Neural progenitor cell (in vitro differentiated cells): ENCODE measurements at places on chromosomes 11 and 22. TPM values are rescaled to one million over a fixed set of nuclear protein-coding genes. Genes with fewer than 3 reads are reported as not detected.

NFAM1 gene
- 0.19 and 0.40 TPM in 2 replicates for total RNA-seq

FAM89B gene
- 11.7 and 27.8 TPM in 2 replicates for total RNA-seq

GRCh38 chr11:41713030-41713429 lies 253.6 kb upstream of the LRRC4C start:
- no peak for DNase-seq

GRCh38 chr11:46414466-46414796 lies 22.9 kb upstream of the CHRM4 start:
- DNase-seq, result no peak

DNA sequence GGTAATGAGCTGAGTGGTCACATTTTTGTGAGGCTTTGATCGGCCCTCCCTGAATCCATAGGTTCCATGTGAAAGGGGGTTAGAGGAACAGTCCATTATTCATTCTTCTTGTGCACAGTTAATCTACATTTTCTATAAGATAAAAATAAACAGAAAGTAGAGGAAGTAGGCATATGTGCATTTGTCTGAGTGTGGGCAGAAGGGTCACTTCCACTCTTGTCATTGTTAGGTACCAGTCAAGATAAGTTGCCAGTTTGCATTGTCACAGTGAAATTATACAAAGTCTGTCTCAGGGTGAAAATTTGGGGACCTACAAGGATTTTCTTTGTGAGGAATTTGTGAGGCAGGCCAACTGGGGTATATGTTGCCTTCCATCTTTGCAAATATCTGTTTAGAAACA lies 4.6 kb upstream of the APOL4 start:
- no peak for DNase-seq

LRRC55 gene
- total RNA-seq, result 1.4 and 2.2 TPM in 2 replicates

BBOX1 gene
- not detected in 2 replicates for total RNA-seq

GRCh38 chr11:1381793-1382425 lies 7.8 kb upstream of the BRSK2 start:
- DNase-seq, result no peak

DNA sequence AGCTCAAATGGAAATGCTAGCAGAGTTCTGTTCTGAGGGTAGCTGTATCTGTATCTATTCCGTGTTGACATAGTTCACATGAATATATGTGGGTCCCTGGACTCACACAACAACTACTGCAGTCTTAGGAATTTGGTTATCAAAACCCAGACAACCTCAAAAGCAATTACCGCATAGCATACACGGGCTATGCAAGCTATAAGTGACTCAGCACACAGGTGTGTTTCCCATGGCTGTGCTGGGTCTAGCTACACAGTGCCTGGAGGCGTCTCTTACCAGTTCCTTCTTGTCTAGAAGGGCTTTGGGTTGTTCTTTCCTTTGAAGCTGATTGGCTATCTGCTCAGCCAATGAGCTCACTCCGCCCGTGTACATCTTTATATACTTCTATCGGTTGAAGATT lies 98.2 kb upstream of the BID start:
- DNase-seq, result no peak

OR4C6 gene
- total RNA-seq, result not detected in 2 replicates

MYOD1 gene
- total RNA-seq, result not detected in 2 replicates

DNA sequence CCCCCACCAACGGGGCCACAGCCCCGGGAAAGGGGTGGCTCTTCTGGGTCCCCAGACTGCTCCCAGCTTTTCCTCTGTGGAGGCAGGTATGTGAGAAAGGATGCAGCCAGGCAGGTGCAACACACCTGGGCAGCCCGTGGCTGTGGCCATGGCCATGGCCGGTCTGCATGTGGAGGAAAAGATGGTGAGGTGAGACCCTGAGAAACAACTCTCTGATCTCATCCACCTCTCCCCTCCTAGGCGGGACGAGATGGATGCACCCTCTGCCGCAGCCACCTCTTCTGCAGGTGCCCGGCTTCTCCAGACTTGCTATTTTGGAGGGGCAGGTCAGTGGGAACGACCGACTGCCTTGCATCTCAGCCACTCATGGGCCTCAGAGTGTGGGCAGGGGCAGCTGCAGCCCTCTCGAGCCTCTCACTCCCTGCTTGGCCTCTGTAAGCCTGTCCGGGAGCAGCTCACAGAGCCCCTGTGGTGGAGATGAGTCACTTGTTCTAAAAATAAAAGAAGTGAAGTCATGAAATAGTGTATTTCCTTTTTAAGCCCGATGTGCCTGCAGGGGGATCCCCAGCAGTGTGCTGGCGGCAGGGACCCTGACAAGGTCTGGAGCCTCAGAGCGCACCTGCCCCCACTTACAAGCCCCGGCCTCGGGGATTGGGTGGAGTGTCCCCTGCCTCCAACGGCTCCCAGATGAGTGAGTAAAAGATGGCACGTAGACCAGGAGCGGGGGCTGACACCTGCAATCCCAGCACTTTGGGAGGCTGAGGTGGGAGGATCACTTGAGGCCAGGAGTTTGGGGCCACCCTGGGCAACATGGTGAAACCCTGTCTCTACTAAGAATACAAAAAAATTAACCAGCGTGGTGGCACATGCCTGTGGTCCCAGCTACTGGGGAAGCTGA lies 10.7 kb downstream of the SMIM38 start:
- DNase-seq, result peak; percentile 34

MMP8 gene
- total RNA-seq, result not detected in 2 replicates

DNA sequence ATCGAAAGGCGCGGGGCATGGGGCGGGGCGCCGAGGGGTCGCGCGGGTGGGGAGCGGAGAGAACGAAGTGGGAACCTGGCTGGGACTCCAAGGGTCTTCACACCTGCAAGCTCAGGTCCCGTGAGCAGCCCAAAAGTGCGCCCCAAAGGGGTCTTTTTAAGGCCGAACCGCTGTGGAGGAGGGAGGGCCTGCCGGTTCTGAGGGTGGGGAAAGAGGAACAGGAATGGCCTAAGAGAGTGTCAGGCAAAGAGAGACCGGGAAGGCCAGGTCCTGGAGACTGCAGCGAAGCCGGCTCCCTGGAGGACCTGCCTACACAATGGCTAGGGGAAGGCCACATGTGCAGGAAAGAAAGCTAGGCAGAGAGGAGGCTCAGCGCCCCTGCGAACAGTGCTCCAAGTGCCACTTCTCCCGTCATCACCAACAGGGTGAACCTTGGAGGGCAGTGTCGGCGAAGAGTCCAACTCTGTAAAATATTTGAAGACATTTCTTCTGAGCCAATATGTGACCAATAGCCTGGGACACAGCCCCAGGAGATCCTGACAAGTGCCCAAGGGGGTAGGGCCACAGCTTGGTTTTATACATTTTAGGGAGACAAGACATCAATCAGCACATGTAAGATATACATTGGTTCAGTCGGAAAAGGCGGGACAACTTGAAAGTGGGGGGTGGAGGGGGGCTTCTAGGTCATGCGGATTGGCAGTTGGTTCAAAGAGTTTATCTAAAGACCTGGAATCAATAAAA lies 710 bp upstream of the DGCR2 start:
- no peak for DNase-seq
